ENCODE measurements at places on chromosomes 1 and 21.

DNA sequence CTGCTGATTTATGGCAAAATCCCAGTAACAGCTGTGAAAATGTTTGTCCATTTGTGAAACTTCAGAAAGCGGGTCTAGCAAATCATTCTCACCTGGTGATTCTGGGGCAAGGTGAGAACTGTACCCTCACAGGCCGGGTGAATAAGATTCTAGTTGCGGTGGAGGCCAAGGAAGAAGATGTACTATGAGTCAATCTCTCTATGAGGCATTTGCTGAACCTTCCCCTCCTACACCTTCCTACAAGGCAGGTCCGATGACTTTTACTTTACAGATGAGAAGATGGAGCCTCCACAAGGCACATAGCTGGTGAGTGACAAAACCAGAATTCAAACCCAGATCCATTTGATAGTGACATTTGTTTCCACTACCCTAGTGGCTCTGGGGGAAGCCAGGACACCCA lies 72.7 kb downstream of the BACH1 start:
- DNase-seq = no peak

DNA sequence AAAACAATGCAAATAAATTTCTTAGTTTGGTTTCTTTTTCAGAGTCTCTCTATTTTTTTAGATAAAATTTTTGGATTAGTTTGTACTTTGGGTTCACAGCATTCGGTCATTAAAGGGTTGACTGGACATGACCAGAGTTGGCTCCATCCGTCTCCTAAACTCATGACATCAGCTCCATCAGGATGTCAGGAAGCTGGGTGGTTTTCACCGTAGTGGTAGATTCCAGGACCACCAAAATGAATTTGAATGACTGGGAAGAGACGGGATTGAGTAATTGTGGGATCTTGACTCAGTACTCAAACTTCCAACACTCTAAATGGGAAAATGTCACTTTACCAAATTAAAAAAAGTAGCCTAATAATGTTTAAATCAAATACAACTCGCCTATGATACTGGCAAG lies 279.2 kb upstream of the DUSP10 start:
- DNase-seq = no peak

GRCh38 chr1:70922196-70922595 lies 125.4 kb downstream of the PTGER3 start:
- DNase-seq = no peak

GRCh38 chr1:20074725-20075171 lies 4.8 kb downstream of the PLA2G5 start:
- DNase-seq = no peak

- DNase-seq = no peak
These were observed 49.4 kb upstream of the COL18A1 start for GRCh38 chr21:45355573-45355972.

DNA sequence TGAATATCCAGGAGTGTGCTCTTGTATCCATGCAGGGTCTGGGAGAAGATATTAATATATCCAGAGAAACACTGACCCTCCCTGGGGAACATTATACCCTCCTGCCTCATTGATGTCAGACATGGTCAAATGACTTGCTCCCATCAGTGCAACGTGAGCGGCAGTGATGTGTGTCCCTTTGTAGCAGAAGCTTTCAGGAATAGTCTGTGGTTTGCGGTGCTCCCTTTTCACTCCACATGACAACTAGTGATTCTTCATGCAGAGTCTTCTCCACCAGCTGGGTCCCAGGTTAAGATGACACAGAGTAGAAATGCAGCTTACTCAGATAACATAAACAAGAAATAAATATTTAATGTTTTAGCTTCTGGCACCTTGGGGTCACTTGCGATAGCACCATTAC lies 31.9 kb upstream of the LYPD8 start:
- no peak for DNase-seq

GRCh38 chr1:23168445-23169194 lies at the start of gene LUZP1:
Gene LUZP1, minus strand, starts transcription at chr1:23168856.
- peak; percentile 53 for DNase-seq

DNA sequence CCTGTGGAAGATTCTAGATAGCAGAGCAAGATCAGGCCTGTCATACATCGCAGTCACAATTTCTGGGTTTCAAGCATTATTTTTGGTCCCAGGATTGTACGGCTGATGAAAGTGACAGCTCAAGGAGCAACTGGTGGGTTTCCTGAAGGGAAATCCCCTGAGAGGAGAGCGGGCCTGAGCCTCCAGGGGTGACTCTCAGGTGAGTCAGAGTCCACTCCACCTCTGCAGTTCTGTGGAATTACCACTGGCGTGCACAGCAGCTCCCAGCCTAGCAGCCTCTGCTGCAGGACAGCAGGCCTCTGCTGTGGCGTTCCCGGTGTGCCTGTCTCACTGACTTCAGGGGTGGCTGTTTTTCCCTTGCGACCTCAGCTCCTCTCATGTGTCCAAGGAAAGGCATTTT lies 24.4 kb downstream of the SLC66A1 start:
- DNase-seq = no peak

GRCh38 chr1:158098256-158098655 lies 82.4 kb upstream of the CD1D start:
- no peak for DNase-seq

DNA sequence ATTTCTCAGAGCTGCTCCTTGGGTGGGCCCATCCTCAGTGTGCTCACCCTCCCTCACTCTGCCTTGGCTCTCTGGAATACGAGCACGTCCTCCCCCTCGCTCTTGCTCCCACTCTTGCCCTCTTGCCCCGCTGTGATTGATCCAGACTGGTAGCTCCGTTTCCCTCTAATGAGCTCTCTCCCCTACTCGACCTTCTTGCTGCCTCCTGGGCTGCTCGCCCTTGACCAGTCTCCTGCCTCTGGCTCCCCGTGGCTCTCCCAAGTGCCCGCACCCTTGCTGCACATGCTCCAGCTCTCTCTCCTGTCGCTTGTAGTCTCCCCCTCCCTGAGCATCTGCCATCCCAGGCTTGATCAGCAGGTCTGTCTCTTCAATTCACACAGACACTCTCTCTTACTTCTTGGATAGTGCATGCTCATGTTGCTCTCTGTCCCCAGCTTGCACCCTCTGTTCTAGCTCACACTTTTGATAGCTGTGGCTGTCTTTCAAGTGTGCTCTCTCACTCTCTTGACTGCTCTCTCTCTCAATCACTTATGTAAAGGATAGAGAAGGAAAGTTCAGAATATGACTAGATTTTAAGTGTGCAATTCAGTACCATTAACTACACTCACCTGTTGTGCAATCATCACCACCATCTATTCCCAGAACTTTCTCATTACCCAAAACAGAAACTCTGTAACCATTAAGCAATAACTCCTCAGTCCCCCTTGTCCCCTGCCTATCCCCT lies 51.1 kb downstream of the PHC2 start:
- DNase-seq = no peak

- DNase-seq = no peak
These were observed 2.0 kb downstream of the HCN3 start for GRCh38 chr1:155279268-155279667.

- no peak for DNase-seq
These were observed 32.0 kb upstream of the IGSF5 start for GRCh38 chr21:39712976-39713375.

DNA sequence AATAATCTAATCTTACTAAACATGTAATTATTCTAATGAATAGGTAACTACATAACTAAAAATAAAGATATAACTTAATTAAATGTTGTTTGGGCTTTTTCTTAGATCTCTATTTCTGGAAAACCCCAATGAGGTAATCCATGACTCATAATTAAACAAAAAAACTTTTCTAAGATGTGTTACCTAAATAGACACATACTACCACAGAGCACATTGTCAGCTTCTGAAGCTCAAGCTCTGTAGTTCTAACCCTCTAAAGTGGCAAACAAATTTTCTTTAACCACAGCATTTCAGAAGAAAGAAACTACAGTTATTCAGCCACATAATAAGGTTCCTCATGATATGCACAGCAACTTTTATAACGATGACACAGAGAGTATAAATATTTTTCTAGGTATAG lies 4.2 kb downstream of the OR6K3 start:
- no peak for DNase-seq

GRCh38 chr1:17658837-17659236 lies 96.3 kb upstream of the ACTL8 start:
- DNase-seq = no peak

- DNase-seq = no peak
These were observed 1.1 kb downstream of the COL9A2 start for GRCh38 chr1:40315795-40316594.

DNA sequence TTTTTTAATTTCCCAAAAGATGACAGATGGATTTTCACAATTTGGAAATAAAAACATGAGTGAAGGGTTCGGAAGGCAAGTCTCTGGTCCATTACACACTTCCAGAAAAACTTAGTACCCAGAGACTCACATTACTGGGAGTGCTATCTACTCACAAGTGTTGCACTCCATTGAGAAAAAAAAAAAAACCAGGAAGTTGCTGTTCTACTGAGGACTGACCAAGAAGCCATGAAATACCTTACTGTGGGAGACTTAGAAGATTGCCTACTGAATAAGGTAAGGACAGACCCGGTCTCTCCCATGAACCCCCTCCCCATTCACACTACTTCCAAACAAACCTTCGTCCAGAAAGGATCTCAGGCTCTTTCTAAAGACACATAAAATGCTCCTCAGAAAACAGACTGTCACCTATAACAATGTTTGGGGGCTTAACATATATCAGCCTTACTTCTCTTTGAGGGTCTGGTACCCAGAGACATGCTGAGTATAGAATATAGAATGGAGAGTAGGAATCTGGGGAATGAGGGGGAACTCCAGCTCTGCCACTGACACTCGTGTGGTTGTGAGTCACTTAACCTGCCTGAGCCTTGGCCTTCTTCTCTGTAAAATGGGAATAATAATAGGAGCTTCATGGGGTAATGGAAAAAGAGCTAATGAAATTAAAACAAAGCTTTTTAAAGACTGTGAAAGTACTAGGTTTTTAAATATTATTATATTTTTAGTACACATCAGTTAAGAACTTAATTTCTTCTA lies 1.4 kb downstream of the MAB21L3 start:
- no peak for DNase-seq

DNA sequence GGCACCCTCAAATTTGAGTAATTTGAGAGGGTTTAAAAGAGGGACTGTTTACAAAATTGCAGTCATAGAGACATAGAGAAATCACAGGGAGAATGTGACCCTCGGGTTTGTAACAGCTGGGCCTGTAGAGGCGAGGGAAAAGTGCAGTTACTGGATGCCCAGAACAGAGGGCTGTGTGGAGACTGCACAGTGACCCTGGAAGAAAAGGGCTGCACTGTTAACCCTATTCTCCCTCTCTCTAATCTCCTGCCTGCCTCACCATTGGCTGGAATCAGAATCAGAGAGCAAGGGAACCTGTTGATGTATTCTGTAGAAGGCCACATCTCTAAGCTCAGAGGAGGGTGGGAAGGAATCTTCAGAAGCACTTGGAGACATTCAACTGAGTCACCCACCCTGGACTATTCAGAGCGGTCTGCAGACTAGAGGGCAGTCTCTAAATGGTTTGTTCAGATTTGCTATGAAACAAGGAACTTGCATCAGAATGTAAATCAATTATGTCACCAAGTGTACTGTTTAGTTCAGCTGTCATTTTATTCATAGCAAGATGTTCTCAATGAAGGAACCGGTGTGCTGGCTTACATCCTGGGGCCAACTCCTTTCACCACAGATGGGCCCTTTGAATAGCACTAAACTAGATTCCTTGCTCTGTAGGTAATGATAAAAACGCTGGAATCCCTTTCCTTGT lies 132.2 kb upstream of the HOOK1 start:
- no peak for DNase-seq

- no peak for DNase-seq
These were observed 327.0 kb upstream of the NR5A2 start for GRCh38 chr1:199700551-199700950.

DNA sequence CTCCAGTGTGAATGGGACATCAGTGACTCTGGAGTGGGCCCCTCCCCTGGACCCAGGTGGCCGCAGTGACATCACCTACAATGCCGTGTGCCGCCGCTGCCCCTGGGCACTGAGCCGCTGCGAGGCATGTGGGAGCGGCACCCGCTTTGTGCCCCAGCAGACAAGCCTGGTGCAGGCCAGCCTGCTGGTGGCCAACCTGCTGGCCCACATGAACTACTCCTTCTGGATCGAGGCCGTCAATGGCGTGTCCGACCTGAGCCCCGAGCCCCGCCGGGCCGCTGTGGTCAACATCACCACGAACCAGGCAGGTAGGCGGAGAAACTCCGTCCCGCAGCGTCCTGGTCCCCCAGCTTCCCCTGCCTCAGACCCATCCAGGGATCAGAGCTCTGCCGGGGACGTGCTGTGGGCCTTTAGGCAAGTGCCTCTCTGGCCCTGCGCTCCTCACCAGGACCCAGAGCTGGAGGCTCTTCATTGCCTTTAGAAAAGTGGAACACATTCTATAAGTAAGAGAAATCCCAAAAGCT lies 25.7 kb downstream of the EPHA8 start:
- no peak for DNase-seq

GRCh38 chr1:55252942-55253589 lies 37.9 kb upstream of the USP24 start:
- no peak for DNase-seq

- DNase-seq = no peak
These were observed 31.4 kb upstream of the PKP1 start for GRCh38 chr1:201251851-201252430.

DNA sequence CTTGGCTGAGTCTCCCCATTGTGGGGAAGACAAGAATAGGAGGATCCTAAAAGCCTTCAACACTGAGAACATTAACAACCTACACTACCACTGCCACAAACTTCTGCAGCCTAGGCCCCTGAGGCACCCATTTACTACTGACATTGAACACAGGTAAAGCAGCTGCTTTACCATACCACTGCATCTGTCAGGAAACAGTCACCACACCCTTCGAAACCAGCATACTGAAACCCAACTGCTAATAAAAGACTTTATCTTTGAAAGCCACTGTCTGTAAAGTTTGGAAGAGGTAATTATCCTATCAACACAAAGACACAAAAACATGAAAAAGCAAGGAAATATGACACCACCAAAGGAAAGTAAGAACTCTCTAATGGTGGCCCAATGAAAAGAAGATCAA lies 7.4 kb downstream of the IFNAR1 start:
- DNase-seq = no peak

DNA sequence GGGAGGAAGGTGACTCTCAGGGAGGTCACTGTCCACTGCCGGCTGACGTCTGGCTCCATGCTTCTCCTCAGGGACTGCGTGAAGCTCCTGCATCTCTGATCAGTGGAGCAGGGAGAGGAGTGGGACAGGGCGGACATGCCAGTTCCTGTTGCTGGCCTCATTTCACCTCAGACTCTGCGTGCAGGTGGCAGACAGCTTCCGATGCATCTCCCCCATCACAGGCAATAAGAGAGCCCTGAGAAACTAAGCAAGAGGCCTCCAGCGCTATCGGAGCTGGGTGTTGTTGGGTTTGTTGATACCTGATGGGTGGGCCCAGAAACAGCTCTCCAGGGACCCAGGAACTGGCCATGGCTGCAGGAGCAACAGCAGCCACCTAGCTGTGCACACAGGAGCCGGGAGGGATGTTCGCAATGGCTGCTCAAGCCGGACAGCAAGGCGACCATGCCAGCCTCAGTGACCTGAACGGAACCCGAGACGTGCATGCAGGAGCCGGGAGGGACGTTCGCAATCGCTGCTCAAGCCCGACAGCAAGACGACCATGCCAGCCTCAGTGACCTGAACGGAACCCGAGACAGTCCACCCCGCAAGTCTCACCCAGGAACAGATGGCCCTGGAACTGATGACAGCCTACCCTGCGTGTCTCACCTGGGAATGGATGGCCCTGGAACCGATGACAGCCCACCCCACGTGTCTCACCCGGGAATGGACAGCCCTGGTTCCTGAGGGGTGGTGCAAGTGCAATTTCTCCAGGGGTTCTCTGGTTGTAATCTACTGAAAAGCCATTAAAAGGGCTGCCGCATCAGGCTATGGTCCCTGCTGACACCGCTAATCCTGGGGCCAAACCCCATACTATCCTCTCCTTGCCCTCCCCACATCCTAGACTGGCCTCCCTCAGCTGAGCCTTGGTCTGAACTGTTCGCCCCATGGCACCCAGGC lies 14.2 kb upstream of the PCBP3 start:
- DNase-seq = no peak

Data from NCI-H187 (cell line).